CD4-positive, alpha-beta T cell treated with Interleukin-4 for 4 hours (primary cell): ENCODE measurements at places on chromosomes 5 and 9.

- DNase-seq, result no peak
These were observed 889 bp upstream of the ADAMTS12 start for GRCh38 chr5:33892620-33893137.

- DNase-seq, result no peak
These were observed 37.9 kb downstream of the PLEKHG4B start for GRCh38 chr5:129820-130219.

GRCh38 chr9:13431692-13432091 lies 152.2 kb upstream of the MPDZ start:
- DNase-seq, result no peak

DNA sequence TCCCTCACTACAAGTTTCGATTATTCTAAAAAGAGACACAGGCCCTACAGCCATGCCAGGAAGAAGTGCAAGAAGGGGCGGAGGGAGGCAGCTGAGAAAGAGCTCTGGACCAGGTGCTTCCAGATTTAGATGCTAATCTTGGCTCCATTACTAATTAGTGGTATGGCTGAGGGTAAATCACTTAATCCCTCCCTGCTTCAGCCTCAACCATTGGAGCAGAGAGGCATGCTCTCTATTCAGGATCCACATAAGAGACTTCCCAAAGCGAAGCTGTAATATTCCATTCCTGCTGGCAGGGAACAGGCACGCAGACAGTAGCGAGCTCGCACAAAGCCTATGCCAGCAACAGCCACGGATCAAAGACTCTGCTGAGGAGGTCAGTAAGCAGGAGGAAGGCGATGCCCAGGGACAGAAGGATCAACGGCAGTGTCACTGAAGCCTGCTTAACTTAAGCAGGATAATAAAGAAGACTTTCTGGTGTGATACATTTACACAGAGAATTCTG lies 24.2 kb downstream of the LIFR start:
- DNase-seq, result no peak

DNA sequence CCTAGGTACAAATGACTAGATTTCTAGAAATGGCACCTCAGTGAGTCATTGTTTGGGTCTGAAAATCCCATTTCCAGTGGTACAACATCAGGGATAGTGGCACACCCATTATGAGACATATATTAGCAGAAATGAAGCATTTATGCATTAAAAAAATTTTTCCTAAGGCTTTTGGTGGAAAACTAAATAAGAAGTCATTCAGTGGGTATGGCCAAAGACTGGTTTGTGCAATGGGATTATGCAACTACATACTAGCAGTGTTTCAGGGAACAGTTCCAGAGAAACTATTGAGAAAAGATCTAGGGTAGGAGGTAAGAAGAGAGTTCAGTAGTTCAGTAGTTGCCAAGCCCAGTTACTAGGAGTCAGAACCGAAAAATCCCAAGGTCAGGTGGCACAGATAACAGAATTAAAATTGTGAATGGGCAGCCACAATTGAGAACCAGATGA lies 106.5 kb upstream of the HAPLN1 start:
- no peak for DNase-seq

DNA sequence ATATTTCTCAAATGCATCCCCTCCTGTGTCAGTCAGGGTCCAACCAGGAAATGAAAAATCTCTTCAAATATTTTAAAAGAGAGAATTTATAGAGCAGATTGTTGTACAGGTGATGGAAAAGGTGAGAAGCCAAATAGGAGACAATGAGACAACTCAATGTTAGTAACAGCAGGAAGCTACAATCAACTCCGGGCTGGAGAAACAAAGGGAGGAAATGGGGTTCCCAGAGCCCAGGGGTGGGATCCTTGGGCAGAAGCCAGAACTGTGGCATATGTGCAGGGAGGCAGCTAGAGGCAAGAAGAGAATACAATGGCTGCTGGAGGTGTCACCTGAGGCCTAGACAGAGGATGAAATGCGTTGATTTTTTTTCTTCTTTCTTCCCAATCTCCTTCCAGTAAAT lies 361.8 kb upstream of the ACTBL2 start:
- no peak for DNase-seq

- no peak for DNase-seq
These were observed 6.7 kb downstream of the CCDC187 start for GRCh38 chr9:136297016-136297691.
